ENCODE measurements at places on chromosomes 1 and 21. TPM values are rescaled to one million over a fixed set of nuclear protein-coding genes. Genes with fewer than 3 reads are reported as not detected.

SPRR2E gene
- not detected for total RNA-seq

C1QC gene
- total RNA-seq = not detected

SYNC gene
- total RNA-seq = 8.7 TPM

KIRREL1 gene
- total RNA-seq = 128 TPM

SNAPIN gene
- 53.2 TPM for total RNA-seq

CR1 gene
- total RNA-seq = not detected
